NCI-H2171 (cell line): ENCODE measurements at places on chromosomes 1 and 21.

- peak; percentile 3 for DNase-seq
These were observed 31.4 kb upstream of the OLIG2 start for GRCh38 chr21:32994305-32994704.

DNA sequence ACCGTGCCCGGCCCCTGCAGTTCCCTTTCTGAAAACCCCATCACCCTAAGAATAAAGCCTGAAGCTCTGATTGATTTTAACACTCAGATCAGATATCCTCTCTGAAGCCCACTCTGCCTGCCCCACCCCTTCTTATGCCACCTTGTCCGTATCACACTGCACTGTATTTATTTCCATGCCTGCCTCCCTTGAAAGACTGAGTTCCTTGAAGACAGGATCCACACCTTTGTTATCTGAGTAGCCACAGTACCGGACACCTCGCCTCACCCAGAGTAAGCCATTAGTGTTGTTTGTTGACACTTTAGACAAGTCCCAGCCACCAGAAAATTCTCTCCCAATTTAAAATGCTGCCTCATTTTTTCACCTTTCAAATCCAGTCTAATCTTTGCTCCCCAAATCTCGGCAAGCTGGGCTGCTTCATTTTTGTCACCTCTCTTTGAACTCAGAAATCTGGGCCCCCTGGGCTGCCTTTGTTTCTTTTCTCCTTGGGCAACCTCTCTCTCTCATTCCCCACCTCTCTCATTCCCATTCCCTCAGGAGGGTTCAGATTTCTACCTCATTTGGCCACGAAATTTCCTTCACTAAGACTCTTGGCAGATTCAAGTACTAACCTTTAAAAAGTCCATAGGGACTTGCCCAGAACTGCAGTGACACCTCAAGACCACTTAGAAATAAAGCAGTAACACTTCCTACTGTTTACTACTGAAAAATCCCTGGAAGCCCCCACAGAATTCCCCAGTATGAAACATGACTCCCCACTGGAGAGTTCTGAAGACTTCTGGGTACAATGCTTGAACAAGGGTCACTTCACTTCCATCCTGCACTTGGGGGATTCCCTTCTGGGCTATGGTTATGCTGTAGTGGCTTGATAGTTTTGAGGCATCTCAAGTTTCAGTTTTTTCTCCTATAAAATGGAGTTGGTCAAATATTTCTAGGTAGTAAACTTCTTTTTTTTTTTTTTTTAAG, 8.7 kb upstream of the PPP1R15B start:
- DNase-seq = peak; percentile 67

DNA sequence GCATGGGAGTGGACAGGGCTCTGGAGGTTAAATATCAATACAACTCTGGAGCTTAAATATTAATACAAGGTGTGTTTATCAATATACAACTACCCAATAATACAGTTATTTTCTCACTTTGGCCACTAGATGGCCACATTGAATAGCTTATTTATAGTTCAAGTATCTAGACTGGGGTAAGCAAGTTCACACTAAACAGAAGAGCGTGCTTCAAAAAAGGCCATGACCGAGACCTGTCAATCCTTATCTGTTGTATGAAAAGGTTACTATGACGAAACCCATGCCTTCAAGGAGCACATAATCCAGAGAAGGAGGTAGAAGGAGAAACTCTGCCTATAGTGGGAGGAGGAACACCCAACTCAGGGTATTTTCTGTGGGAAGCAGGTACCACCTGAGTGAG, 29.1 kb downstream of the CHML start:
- DNase-seq = peak; percentile 4

GRCh38 chr21:25005388-25005787, 601.9 kb downstream of the MRPL39 start:
- DNase-seq = no peak

DNA sequence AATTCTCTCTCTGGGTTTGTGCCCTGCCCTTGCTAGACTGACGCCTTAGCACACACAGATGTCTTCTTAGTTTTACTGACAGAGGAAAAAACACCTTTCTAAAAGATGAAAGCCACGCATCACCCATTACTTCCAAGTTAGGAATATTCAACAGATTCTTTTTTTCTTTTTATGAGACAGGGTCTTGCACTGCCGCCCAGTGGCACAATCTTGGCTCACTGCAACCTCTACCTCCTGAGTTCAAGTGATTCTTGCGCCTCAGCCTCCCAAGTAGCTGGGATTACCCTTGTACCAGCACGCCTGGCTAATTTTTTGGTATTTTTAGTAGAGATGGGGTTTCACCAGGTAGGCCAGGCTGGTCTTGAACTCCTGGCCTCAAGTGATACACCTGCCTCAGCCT, 169.2 kb downstream of the APP start:
- no peak for DNase-seq

GRCh38 chr1:29341936-29342335, 105.6 kb downstream of the PTPRU start:
- no peak for DNase-seq

DNA sequence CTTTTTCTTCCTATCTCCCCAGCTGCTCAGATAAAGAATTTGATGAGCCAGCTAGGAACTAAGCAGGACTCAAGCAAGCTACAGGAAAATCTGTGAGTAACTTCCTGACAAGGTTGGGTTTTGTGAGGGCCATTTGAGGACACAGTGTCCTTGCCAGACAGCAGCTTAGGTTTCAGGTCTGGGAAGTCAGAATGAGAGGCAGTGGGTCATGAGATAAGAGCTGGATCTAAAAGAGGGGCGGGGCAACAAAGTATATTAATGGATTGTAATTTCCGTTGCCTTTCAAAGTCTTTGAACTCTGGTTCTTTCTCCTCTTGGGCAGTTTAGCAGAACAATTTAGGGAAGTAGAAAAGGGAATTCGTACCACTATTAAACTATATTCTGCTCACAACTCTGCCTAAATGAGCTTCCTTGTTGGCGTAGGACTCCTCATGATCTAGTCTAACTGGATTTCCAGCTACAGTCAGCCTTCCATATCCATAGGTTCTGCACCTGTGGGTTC, 16.6 kb downstream of the STX12 start:
- DNase-seq = no peak

DNA sequence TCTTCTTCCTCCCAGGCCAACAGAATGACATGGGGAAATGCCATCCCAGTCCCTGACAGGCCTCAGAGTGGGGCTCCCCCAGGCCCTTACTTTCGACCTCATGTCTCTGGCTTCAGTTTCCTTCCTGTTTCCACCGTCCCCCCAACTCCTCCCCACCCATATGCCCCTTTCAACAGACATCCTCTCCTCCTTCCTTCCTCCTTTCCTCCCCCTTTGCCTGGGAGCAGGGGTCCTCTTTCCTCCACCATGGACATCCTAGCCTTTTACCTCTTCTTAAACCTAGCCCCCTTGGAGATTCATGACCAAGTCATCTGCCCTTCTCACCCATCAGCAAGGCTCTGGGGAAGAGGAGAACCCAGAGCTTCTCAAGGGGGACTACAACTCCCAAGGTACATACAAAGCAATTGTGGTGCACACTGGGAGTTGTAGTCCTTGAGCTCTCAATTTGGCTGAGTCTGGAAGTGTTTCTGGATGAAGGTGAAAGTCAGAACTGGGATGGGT, 4.0 kb downstream of the ZBTB7B start:
- DNase-seq = peak; percentile 20

DNA sequence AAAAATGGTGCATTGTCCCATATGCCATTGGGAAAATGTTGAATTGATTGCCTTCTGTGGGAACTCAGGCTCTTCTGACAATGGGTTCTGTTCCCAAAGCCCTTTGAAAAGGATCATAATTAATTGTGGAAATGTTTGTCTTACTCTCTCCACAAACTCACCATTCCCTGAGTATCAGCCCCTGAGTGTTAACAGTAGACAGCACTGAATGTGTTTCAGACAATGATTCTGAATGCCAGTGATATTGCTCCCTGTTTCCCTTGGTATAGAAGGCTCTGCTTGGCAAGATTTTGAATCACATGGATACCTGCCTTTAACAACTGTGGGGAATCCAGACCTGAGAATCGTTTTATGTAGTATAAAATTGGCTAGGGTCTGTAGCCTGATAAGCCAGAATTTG, 1096.8 kb downstream of the ADGRL2 start:
- no peak for DNase-seq

DNA sequence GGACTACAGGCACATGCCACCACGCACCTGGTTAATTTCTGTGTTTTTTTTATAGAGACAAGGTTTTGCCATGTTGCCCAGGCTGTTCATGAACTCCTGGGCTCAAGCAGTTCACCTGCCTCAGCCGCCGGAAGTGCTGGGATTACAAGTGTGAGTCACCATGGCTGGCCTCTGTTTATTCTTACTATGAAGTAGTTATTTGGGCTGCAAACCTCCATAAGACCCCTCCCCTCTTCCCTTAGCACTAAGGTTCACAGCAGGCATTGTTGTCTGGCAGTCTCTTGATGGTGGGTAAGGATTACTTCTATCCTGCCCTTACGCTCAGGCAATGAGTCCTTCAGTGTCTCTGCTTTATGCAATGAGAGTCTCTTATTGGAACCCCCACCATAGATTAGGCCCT, 51.8 kb downstream of the ANGPTL1 start:
- no peak for DNase-seq

DNA sequence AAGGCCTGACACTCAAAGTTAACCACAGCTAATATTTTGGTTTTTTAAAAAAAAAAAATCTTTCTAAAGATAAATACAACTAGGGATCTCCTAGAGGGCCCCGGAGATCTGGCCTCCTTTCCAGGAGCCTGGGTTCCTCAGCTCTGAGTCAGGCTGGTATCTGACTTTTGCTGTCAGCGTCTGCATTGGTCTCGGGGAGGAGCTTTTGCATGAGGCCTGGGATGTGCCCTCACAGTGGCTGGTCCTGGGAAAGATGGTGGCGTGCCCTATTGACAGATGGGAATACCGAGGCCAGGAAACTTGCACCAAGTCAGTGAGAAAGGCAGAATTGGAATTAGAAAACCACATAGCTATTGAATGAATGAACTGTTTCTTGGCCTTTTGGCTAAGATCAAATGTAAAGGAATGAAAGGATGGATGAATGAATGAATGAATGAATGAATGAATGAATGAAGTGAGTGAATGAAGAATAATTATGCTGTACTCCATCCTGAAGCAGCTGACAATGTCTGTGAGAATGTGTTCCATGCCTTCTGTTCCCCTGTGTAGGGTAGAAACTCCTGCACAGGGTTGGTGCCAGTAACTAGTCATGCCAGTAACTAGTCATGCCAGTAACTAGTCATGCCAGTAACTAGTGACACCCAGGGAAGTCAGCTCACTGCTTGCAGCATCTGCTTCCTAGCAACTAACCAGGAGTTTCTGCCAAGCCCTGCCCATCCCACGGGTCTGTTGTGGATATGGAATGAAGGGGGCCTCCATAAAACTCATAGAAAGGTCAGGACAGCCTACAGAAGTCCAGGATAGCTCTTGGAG, 242.5 kb upstream of the VAMP3 start:
- no peak for DNase-seq

GRCh38 chr1:239178961-239179360, 207.4 kb upstream of the CHRM3 start:
- DNase-seq = no peak

DNA sequence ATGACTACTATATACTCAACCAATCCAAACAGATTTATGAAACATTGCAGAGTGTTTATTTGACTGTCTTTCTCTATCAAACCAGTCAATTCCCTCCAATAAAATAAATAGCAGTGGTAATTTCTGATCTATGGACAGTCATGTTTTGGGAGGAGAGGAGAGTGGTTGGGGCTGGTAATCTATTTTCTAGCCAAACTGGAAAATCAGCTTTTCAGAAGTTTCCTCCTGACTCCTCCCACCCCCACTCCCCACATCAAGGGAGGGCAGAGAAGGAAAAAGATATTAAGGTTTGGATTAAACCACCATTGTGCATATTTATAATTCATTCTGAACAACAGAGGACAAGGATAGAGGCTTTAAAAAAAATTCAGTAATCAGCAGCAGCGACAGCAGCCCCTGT, 69.4 kb upstream of the SOX13 start:
- no peak for DNase-seq

DNA sequence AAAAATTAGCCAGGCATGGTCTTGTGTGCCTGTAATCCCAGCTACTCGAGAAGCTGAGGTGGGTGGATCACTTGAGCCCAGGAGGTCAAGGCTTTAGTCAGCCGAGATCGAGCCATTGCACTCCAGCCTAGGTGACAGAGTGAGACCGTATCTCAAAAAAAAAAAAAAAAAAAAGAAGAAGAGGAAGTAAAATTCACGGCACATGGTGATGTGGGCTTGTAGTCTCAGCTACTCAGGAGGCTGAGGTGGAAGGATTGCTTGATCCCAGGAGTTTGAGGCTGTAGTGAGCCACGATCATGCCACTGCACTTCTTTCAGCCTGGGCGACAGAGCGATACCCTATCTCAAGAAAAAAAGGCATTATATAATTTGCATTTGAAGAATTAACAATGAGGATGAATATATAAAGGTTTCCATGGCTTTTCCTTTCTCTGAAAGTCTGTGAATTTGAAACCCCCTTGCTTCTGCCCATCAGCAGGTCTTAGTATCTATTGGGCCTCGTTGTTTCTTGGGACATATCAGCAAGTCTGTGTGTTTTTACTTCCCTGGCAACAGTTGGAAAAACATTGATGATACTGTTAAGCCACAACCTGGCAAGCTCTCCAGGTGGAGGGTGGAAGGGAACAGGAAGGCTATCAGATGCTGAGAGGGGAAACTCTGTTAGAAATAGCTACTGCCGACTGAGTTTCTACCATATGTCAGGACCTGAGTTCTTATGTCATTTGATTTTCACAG, 4.6 kb upstream of the PLA2G2D start:
- DNase-seq = no peak

DNA sequence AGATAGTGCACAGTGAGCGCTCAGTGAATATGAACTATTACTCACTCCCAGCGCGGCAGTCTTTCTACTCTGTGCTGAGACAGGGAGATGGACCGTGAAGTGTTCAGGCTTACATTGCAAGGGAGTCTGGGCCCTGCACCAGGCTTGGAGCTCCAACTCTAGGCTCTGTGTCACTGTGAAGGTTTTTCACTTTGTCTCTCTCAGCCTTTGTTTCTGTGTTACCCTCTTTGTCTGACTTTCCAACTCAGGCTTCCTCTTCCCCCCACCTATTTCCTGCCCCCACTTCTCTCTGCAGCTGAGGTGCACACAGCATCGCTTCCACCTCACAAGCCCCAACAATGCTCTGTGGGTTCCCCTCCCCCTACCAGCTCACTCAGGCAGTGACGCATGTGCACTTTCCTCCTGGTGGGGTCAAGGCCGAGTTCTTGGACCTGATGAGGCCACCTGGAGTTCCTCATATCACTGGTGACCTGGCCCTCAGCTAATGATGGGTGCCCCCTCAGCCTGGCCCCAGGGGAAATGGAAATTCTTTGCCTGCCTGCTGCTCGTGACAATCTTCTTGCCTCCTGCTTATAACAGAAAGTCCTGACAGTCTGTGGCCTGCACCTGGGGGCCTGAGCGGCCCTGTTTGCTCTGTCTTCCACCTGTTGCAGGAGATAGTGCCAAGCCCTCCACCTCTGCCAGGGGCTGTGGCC, 1.1 kb upstream of the LCK start:
- no peak for DNase-seq
